ENCODE measurements at places on chromosomes 2 and 18.

DNA sequence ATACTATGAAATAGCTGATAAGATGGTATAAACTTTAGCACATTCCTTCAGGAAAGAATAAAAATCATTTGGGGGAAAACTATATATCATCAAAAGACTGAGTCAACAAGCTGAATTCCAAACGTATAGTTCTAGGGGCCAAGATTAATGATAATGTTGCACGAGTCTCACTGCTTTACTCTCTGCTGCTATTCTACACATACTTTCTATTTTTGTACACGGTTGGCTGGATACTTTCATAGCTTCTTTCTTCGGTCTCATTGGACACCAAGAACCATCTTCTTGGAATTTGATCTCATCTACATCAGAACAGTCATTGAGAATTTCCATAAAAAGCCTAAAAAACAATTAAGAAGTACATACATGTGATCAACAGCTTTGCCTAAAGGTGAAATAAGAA, 72.7 kb upstream of the ST8SIA5 start:
- no peak for DNase-seq

DNA sequence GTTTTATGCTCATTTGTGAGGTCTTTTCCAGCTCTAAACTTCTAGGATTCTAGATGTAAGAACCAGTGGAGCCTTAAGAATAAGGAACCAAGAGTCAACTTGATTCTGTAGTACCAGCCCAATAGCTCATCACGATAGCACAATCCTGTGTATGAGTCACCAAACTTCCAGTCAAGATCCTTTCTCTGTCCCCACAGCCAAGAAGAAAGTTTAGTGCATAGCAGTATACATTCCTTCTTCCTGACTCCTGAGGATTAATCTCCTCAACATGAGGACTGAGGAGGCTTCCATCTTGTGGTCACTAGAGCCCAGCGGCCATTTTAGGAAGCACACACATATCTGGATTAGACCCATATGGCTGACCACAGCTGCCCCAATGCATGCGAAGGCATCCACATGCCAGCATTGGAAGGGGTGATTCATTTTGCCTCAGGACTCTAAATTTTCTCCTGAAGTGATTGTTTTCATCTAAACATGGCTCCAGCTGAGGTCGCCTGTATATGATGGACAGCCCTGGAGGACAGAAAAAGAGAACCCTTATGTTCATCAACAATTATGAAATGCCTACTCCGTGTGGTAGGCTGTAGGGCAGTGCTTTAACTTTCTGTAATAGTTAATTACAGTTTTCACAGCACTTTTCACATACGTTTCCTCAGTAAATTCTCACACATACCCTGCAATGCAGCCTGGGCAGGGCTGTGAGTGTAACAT, 53.5 kb downstream of the RASGRP3 start:
- no peak for DNase-seq

DNA sequence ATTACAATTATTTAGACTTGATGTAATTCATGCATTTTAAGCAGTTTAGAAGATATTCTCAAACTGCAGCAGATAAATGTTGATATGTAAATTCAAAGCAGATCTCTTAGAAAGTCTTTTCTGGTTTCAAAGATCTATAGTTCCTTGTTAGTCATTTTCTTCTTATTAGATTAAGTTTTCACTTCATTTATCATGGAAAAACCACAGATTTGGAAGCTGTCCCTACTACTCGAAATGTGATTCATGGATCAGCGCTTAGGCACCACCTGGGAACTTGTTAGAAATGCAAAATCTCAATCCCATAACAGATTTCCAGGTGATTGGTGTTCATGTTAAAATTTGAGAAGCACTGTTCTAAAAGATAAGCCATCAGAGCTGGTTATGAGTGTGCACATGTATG, 92.8 kb upstream of the CDH2 start:
- no peak for DNase-seq

DNA sequence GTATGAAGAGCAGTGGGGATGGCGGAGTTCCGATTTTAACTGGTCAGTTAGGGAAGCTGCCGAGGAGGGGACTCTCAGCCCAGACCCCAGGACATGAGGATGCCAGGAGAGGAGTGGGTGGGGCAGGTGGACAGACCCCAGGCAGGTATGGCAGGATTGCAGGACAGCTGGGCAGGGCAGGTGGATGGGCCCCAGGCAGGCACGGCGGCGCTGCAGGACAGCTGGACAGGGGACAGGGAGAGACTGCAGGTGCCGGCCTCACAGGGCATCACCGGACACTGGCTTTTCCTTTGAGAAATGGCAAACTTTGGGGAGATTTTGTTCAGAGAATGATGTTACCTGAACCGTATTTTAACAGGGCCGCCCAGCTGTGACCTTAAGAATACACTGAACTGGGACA, 127.7 kb downstream of the SNTG2 start:
- DNase-seq: no peak

- peak; percentile 44 for DNase-seq
These were observed 28.1 kb upstream of the SATB2 start for GRCh38 chr2:199485732-199486335.

DNA sequence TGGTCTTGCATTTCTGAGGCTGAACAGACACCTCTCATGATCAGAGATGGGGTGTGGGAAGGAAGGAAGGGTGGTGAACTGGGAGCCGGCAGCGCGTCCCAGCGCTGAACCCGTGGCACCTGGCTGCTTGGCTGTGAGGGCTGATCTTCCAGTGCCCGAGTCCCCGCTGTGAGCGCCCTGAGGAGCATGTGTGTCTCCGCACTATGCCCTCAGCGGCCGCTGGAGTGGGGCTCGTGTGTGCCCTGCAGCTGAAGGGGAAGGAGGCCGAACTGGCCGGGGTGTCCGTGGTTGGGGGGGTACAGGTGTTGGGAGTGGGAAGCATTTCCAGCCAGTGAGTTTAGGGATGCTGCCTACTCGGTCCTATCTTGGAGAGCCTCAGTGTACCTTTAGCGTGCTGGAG, 82.2 kb downstream of the LDLRAD4 start:
- DNase-seq: no peak

GRCh38 chr18:36442717-36443116, 145.2 kb downstream of the FHOD3 start:
- DNase-seq: no peak

DNA sequence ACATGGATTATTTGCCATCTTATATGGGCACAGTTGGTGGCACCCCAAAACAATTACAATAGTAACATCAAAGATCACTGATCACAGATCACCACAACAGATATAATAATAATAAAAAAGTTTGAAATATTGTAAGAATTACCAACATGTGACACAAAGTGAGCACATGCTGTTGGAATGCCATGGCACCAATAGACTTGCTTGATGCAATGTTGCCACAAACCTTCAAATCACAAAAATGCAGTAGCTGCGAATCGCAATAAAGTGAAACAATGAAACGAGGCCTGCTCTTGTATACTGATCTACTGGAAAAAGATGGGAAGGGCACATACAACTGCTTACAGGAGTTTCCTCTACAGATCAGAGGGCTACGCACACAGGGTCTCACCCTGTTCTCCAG, 32.2 kb upstream of the AMMECR1L start:
- no peak for DNase-seq

DNA sequence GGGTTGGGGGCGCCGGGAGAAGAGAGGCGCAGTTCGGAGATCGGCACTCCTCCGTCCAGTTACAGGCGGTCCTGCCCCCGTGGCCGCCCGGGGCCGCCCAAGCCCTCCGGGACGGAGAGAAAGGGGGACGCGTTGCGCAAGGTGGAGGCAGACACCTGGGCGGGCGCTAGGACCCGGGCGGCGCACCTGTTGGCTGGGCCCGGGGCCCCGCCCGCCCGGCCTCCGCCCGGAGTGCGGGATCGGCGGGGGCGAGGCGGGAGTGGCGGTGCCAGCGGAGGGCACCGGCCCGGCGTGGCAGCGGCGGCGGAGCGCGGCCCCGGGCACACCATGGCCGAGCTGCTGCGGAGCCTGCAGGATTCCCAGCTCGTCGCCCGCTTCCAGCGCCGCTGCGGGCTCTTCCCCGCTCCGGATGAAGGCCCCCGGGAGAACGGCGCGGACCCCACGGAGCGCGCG, at the start of gene SGPP2:
TSS of gene SGPP2 (plus strand) at position 268 of the 453 bp plus-strand sequence. CDS start at position 328, 60 bp downstream.
- no peak for DNase-seq

DNA sequence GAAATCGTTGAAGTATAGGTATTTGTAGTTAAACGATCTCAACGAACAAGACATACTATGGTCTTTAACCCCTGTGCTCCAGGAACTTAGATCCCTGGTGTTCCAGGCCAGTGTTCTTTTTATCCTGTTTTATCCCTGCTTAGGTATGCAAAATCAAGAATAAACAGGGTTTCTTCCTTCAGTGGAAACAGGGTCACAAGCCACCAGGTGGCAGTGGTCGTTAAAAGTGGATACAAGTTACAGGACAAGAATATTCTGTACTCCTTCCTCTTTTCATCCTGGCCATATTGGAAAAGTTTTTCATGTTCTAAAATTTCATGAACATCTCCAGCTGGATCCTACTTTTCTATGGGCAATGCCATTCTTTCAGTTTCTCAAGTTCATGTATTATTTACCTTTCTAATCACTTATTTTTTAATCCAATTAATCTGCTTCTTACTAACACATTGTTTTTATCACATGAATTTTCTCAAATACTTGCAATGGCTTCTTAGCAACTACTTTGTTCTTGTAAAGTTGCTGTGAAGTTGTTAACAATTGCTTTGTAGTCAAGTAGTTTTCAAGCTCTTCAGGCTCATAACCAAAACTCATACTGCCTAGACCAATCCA, 16.4 kb upstream of the HNMT start:
- peak; percentile 38 for DNase-seq

- no peak for DNase-seq
These were observed 18.4 kb downstream of the GRP start for GRCh38 chr18:59238385-59238784.

- no peak for DNase-seq
These were observed 161.0 kb upstream of the TMEM200C start for GRCh38 chr18:6056171-6056910.

DNA sequence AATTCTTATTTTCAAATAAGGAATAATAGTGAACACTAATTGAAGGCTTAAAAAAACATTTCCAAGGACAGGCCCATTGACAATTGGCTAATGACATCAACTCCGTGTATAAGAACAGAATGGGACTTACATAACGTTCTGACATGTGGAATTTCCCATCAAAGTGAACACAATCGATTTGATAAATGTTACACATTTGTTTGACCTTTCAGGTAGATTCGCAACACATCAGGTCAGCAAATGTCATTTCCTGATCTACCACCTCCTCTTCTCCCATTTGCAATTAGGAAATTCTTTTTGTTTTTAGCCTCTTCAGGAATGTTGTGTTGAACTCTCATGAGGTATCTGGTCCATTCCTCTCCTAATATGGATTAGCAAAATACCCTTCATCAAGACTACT, 292.9 kb upstream of the SLC14A2 start:
- DNase-seq: no peak

GRCh38 chr2:39625193-39625926, 40.4 kb upstream of the TMEM178A start:
- no peak for DNase-seq

DNA sequence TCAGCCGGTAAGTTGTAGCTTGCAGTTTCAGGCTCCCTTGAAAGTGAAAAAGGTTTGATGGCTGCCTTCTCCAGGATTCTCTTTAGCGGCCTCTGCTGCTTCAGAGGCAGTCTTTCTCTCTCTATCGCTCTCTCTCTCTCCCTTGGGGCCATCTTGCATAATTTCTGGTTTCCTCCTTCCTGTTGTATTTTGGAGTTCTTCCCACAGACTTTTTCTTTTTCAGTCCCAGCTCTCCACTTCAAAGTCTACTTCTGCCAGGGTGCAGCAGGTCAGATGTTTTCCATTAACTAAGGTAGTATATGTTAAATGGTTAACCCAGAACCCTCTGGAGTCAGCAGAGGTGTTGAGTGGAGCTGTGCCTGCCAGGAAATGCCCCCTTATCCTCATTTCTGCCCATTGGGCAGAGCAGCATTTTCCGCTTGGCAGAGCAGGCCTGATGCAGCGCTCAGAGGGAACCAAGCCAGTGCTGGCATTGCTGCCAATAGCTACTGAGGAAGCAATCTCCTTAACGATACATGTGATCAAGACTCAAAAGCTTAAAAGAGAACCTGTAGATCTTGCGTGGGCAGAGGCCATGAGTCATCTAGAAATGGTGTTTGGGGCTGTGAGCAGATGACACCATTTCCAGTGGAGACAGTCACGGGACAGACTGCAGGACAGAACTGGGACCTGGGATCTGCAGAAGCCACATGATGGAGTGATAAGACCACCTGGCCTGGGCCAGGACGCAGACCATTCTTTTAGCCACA, 20.8 kb downstream of the DBI start:
- no peak for DNase-seq

DNA sequence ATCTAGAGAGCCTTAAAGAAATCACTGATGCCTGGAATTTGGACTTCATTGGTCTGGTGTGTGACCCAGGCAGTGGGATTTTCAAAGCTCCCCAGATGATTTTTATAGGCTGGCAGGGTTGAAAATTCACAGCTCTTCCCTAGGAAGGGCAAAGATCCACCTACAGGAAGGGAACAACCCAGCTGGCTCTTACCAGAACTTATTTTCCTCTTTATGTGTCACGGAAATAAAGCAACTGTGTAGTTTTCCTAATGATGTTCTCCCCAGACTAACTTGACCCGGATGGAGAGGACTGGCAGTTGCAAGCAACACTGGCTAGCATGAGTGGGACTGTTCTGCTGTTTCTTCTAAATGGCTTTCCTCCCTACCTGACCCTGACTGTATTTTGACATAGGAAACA, 235.6 kb downstream of the ALPK2 start:
- no peak for DNase-seq

GRCh38 chr2:233977296-233977837, 60.2 kb downstream of the TRPM8 start:
- DNase-seq: no peak

DNA sequence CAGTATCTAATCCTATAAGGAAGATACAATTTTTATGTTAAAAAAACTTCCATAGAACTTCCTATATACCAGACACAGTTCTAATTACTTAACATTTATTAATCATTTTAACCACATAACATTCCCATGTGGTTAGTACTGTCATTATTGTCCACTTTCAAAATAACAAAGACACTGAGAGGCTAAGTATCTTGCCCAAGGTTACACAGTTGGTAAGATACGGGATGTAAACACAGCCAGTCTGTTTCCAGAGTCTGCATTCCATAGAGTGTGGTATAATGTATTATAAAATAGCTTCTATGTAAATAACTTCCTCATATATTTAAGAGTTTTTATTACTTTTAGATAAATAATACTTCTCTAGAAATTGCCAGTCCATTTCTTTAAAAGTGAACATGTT, 383.3 kb upstream of the ETAA1 start:
- DNase-seq: no peak

- no peak for DNase-seq
These were observed 67.6 kb downstream of the TPGS2 start for GRCh38 chr18:36761186-36761698.

- DNase-seq: no peak
These were observed 13.9 kb downstream of the LRP2 start for GRCh38 chr2:169348321-169349024.

GRCh38 chr18:12253663-12254135, 462 bp upstream of the CIDEA start:
- DNase-seq: no peak

- DNase-seq: no peak
These were observed 375.5 kb downstream of the ZNF521 start for GRCh38 chr18:24976502-24976901.

Measured in SHP77 (cell line).